Cerebellar nuclear complex (tissue), 1 donor: ENCODE measurements at places on chromosomes 5 and 9.

GRCh38 chr5:156359476-156359875, 32.5 kb downstream of the SGCD start:
- no peak for DNase-seq

DNA sequence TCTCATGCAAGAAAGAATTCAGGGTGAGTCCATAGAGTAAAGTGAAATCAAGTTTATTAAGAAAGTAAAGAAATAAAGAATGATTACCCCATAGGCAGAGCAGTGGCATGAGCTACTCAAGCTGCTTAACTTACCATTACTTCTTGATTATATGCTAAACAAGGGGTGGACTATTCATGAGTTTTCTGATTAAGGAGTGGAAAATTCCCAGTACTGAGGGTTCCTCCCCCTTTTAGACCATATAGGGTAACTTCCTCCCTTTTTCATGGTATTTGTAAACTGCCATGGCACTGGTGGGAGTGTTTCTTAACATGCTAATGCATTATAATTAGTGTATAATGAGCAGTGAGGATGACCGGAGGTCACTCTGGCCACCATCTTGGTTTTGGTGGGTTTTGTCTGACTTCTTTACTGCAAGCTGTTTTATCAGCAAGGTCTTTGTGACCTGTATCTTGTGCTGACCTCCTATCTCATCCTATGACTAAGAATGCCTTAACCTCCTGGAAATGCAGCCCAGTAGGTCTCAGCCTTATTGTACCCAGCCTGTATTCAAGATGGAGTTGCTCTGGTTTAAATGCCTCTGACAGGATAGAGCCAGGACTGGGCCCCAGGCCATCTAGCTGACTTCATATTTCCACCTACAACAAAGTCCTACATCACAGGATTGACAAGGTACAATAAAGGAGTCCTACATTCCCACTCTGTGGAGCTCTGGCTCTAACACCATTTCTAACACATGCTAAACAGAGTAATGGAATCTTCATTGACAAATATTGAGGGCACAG, 186.7 kb downstream of the NXNL2 start:
- DNase-seq = no peak

GRCh38 chr5:149760854-149761187, 30.7 kb downstream of the PPARGC1B start:
- DNase-seq = no peak

- DNase-seq = no peak
Measured at GRCh38 chr9:77038281-77039036, 19.0 kb downstream of the FOXB2 start.

GRCh38 chr5:112289465-112289864, 129.6 kb downstream of the EPB41L4A start:
- no peak for DNase-seq

- DNase-seq = no peak
Measured at GRCh38 chr9:136644593-136645351, 17.9 kb upstream of the EGFL7 start.

DNA sequence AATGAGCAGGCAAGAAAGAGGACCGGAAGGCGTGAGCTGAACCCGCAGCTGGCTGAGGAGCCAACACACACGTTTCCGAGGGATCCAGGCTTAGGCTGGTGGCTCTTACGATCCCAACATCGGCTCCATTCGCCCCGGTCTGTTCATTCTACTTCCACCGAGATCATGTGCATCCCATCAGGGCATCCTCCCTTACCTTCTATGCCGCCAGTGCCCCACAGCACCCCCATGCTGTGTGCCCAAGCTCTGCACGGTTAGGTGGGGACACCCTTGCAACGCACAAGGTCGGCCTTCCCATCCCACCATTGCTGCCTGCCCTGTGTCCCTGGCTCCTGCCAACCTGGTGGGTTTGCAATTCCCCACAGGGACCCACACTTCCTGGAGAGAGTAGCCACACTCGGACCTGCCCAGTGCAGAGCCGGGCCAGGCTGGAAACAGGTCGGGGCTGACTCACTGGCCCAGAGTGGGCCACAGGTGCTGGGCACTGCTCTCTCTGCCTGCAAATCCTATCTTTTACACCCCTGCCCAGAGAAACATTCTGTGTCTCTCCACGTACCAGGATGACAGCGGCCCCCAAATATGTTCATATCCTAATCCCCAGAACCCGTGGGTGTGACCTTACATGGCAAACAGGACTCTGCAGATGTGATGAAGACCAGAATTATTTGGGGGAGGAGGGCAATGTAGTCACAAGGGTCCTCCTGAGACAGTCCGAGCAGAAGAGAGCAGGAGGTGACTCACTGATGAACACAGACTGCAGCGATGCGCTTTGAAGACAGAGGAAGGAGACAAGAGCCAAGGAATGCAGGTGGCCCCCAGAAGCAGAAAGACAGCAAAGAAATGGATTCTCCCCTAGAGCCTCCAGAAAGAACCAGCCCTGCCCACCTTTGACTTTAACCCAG, 182.2 kb downstream of the AUH start:
- no peak for DNase-seq

DNA sequence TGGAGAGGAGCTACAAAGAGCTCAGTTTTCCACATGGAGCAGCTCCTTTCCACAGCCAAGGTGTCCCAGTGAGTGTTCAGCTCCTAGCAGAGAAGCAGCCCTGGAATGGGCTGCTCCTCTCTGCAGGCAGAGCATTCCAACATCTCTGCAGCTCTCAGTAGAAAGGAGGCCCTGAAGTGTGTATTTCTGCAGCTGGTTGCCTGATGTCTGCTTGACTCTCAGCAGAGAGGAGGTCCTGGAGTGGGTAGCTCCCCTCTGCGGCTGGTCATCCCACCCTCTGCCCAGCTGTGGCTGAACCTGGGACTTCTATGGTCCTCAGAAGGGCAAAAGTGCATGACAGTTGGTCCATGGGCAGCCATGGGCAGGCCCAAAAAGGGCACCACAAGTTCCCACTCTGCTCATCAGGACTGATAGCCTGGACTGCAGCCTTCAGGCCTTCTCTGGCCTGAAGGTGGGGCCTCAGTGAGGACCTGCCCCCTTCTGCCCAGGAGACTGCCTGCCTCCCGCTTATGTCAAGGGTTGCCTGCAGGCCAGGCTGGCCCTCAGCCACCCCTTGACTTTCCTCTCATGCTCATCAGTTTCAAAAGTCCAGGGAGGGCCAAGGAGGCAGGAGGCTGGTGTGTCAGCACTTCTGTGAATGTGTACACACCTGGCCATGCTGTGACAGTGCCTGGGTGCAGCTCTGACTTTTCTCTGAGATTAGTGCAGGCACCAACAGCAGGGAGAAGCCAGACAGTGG, 605.9 kb upstream of the FAM174A start:
- DNase-seq = no peak

GRCh38 chr5:35902046-35902672, 36.3 kb downstream of the CAPSL start:
- DNase-seq = no peak

GRCh38 chr9:93089024-93089423, 7.0 kb upstream of the CARD19 start:
- DNase-seq = no peak

GRCh38 chr9:126952205-126952977, 37.8 kb downstream of the RALGPS1 start:
- DNase-seq = no peak

GRCh38 chr5:14528115-14528514, 53.5 kb upstream of the OTULINL start:
- DNase-seq = no peak

- no peak for DNase-seq
Measured at GRCh38 chr5:127186657-127187056, 103.9 kb upstream of the MEGF10 start.

- DNase-seq = no peak
Measured at GRCh38 chr5:151637676-151638075, 46.5 kb upstream of the FAT2 start.

- no peak for DNase-seq
Measured at GRCh38 chr5:173283318-173284288, 44.6 kb downstream of the STC2 start.

DNA sequence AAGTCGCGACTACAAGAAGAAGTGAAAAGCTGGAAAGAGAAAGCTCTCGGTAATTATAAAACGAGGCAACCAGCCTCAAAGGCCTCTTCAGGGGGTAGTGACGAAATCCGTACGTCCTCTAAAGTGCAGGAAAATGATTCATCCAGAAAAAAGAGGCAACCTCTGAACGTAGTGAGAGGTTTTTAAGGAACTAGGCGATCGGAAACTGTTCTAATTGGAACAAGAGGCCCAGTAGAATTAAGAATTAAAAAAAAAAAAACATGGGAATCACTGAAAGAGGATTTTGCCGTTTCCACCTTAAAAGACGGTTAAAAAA, 1.0 kb downstream of the CSNK1A1 start:
- no peak for DNase-seq

- no peak for DNase-seq
Measured at GRCh38 chr9:90926936-90927335, 125.3 kb downstream of the SYK start.

DNA sequence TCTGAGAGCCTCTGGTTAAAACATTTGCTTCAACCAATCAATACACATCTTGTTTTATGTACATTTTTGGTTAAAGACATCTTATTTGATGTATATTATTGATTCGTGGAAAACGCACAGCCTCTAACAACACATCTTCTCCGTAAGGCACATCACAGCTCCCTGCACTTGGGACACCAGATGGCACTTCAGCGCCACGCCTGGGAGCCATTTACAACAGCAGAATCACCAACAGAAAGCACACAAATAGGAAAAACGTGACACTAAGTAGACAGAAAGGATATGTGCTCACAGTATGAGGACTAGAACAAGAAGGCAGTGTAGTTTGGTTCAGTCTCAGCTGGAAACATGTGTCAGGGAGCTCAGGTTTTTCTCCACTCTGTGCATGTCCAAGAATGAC, 199.7 kb downstream of the ROR2 start:
- DNase-seq = no peak

GRCh38 chr5:4233671-4234070, 638.0 kb downstream of the IRX1 start:
- no peak for DNase-seq

GRCh38 chr5:163889369-163889768, 383.9 kb downstream of the MAT2B start:
- no peak for DNase-seq

- no peak for DNase-seq
Measured at GRCh38 chr9:91211919-91212318, 149.8 kb downstream of the AUH start.

GRCh38 chr9:19788152-19788551, 685 bp downstream of the SLC24A2 start:
- DNase-seq = no peak

- DNase-seq = no peak
Measured at GRCh38 chr5:172185096-172185461, 2.9 kb downstream of the STK10 start.

GRCh38 chr5:126624534-126624933, 23.8 kb downstream of the PHAX start:
- no peak for DNase-seq

DNA sequence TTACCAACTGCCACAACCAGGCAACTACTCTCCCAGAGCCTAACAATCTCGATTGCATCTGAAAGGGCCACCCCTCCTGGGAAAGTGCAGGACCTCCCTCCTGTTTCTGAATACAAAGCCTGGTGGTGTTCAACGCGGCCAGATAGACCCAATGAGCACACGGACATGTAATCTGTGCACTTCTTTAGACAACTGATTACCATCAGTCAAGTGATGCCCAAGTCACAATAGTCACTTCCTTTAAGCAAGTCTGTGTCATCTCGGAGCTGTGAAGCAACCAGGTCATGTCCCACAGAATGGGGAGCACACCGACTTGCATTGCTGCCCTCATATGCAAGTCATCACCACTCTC, 739 bp downstream of the C9orf72 start:
- DNase-seq = no peak

- DNase-seq = no peak
Measured at GRCh38 chr5:73519531-73520283, 21.5 kb downstream of the BTF3 start.

- no peak for DNase-seq
Measured at GRCh38 chr9:111759762-111760639, 34.7 kb downstream of the SHOC1 start.

- no peak for DNase-seq
Measured at GRCh38 chr5:97547999-97548738, 365.1 kb upstream of the RIOK2 start.

DNA sequence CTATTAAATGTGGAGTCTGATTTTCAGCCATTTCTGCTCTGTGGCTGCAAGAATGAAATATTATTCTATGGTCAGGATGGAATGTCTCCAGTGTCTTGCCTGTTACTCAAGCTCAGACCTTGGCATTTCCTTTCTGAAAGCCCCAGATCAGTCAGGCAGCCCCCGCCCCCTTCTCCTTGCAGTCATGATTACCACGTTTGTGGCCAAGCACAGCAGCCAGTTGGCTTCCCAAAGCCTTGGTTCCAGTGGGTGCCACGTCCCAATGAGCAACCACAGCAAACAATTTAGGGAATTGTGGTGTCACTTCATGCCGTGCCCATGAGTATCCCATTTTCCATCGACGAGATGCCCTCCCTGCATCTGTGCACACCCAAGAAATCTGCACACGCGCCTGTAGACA, 9.7 kb upstream of the OBP2A start:
- DNase-seq = no peak

GRCh38 chr5:171521219-171521633, 101.8 kb downstream of the FGF18 start:
- DNase-seq = no peak

- DNase-seq = no peak
Measured at GRCh38 chr9:112408275-112408674, 28.4 kb downstream of the HSDL2 start.
